ENCODE measurements at places on chromosomes 16 and 17.

DNA sequence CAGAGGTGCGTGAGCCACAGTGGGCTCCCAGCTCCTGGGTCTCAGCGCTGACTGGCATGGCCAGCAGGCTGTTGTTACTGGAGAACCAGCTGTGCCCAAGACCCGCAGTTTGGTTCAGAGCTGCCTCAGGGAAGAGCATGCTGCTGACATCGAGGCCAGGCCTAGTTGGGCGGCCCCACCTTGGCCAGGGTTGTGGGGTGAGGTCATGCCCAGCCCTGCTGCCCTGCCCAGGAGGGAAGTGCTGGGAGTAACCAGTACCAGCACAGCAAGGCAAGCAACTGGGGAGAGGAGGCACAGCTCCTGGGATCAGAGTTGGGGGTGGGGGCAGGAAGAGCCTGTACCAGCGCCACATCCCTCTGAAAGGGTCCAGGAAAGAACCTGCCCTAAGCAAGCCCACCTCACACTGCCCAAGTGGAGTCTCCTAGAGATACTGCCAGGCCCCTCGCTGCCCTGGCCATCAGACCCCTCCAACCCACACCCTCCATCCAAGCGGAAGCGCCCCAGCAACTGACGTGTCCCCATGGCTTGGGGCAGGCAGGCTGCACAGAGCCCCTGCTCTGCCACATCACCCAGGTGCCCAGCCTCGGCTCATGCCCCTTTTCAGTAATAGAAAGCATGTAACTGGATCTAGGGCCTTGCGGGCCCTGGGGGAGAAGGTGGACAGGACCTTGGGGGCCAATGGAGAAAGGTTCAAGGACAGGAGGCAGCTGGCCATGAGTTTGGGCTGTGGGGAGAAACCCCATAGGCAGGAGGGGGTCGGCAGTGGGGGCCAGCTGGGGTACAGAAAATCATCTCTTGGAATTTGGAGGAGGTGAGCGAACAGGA lies 990 bp downstream of the DOK4 start:
- DNase-seq = no peak

DNA sequence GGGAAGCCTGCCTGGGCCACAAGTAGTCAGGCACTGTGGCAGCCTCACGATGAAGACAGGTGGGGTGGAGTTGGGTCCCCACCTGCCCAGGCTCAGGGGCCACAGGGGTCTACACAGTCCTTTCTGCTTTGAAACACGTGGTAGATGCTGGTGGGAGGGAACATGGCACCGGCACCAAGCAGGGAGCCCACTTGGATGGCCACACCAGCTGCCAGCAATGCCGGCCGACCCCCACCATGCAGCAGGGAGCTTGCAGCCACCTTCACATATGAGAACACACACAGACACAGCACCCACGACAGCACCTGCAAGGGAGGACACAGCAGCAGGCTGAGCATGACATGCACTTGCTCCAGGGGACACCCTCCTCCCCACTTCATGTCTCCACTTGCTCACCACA lies 2.4 kb downstream of the SLC52A1 start:
- no peak for DNase-seq

GRCh38 chr16:27749946-27750345 lies 200.0 kb downstream of the KATNIP start:
- no peak for DNase-seq

DNA sequence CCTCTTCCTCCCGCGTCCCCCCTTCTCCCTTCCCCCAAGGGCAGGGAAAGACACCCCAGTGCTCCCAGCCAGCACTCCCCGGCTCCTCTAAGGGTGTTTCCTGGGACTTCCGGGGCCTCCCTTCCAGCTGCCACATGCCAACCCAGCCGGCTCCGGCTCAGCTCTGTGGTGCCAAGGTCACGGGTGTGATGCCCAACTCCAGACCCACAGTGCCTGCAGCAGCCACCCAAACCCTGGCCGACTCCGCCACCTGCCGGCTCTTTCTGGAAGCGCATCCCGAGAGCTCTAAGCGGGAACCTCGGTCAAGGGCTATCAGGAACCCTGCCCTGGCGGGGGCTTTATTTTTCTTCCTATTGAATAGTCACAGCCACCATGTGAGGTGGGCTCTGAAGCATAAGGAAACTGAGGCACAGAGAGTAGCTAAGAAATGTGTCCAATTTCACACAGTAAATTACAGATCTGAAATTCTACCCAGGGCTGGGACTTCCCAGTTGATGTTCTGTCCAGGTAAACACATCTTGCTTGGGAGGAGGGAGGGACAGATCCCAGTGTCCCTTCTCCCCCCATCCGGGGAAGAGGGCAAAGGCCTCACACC lies 3.3 kb upstream of the PPP1R1B start:
- no peak for DNase-seq

DNA sequence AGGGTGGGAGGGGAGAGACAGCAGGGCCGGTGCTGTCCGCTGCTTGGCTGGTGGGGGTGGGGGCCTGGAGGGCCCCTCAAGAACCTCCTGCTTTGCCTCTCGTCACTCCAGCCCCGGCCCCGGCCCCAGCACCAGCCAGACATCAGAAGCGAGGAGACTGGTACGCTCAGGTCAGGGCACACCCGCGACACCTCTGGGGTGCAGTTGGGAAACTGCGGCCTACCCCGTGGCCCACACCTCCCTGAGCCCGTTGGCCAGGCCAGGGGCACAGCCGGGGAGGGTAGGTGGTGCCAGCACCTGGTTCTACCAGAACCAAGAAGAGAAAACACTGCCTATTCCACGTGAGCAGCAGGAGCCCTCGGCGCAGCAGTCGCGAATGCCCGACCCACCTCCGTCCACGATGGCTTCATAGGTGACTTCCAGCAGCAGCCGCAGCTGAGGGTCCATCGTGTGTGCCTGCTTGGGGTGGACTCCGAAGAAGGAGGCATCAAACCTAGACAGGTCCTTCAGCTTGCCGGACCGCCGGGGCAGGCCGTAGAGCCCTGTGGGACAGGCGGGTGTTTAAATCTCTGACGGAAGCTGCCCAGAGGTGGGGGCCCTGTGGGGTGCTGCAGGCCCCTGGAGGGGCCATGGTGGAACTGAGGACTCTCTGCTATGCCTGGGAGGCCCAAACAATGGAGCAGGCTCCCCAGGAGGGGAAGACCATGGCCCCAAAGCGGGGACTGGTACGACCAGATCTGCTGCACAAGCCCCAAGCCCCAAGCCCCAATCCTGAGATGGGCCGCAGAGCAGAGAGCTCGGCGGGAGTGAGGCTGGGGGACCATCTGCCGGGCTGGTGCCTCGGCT lies 2.9 kb downstream of the FASN start:
- no peak for DNase-seq

DNA sequence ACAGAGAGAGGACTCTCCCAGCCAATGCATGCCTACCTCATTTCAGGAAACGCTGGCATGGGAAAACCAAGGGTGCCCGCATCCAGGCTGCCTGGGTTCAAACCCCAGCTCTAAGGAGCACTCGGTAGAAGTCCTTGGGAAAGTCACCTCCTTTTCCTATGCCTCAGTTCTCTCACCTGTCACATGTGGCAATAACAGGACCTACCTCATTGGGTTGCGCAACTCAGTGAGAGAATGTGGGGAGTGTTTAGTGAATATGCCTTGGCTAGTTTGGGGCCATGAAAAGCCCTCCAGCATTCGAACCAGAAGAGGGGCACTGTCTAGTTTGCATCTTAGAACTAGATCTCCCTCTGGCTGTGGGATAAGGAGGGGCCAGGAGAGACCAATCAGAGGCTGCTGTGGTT lies 9.0 kb upstream of the NXPH3 start:
- no peak for DNase-seq

DNA sequence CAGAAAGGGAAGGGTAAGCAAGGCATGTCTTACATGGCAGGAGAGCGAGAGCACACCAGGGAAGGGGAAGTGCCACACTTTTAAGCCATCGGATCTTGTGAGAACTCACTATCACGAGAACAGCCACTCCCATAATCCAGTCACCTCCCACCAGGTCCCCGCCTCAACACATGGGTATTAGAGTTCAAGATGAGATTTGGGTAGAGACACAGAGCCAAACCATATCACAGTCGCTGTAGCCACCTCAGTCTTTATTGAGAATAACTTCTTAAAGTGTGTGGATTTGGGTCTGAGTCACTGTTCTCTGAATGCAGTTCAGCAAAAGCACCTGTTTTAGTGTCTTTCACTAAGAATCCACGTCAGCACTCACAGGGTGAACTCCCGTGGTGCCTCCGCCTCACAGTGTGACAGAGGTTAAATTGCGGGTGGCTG lies 195.2 kb upstream of the CHMP6 start:
- no peak for DNase-seq

- DNase-seq = no peak
Observed at GRCh38 chr16:54459509-54460262, 173.1 kb upstream of the IRX3 start.

DNA sequence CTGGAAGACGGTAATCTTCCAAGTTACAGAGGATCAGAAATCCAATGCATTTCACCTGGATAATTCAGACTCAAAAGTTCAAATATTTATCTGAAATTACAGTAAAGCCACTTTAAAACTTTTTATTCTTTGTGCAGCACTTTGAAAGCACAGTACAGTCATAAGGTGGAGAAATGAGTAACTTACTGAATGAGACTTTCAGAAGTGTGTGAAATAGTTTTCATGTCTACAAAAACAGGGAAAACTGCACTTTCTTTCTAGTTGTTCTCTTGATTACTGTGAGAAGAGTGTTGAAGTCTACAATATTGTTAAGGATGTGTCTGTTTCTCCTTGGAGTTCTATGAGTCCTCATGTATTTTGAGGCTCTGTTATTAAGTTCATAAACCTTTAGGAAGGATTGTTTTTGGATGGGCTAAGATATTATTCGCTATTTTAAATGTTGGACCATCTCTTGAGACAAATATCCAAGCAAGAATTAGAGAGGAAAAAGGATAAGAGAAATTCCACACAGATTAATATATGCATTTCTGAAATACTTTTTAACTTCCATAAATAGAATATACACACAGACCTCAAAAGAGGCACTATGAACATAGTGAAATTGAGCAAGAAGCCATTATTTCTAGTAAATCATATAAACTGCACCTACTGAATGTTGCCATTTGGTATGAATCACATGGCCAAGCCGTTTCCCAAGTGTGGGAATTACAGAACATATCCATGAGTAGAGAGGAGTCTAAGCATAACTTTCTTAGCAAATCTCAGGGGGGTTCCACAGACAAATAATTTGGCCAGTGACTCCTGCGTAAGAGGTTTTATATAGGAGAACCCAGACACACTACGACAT lies 83.6 kb upstream of the PLEKHM1 start:
- no peak for DNase-seq

DNA sequence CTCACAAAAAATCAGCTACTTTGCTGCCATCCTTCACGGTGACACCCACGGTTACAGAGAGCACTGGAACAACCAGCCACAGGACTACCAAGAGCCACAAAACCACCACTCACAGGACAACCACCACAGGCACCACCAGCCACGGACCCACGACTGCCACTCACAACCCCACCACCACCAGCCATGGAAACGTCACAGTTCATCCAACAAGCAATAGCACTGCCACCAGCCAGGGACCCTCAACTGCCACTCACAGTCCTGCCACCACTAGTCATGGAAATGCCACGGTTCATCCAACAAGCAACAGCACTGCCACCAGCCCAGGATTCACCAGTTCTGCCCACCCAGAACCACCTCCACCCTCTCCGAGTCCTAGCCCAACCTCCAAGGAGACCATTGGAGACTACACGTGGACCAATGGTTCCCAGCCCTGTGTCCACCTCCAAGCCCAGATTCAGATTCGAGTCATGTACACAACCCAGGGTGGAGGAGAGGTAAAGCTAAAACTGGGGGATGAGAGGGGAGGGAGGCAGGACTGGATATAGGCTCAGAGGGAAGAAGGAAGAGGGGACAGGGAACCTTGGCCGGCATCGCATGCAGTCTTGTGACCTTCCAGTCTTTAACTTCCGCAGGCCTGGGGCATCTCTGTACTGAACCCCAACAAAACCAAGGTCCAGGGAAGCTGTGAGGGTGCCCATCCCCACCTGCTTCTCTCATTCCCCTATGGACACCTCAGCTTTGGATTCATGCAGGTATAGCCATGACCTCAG lies 581 bp downstream of the CD68 start:
- DNase-seq = no peak

DNA sequence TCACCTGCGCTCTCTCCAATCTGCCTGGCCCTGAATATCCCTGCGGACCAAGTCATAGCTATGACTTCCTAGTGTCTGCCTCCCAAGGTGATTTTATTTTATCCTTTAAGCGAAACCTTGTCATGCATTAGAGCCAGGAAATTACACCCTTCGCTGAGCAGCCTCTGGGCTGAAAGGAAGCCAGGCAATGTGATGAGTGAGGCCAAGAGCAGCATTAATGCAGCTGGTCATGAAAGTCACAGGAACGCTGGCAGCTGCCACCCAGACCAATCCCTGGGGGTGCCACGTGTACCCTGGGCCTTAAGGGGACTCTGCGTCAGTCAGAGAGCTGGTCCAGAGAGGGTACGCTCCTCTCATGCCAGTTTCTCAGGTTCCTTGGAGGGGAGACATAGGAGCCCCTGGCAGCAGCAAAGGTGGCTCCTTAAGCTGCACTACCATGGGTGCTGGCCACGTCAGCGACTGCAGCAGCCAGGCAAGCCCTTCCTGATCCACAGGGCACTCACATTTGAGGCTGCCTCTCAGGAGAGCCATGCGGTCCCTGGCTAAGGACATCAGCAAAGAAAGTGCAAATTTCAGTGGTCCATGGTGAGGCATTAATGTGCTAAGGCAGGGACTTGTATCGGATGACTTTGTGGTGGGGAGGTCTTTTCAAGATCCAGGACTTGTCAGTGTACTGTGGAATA lies 42.7 kb upstream of the WSCD1 start:
- no peak for DNase-seq

DNA sequence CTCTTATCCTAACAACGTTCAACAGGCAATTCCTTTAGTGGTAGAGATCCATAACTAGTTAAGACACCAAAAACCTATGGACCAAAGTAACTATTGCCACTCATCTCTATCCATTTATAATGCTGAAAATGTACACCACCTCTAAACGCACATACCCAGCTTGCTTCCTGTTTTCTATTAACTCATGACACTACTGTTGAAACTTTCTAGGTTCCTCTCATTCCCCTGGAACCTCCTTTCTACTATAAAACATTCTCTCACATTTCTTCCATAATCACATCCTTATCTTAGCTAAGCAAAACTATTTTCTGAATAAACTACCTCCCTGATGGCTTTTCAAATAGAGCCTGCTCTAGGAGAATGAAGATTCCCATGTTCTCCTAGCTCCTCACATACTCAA lies 42.9 kb upstream of the KSR1 start:
- DNase-seq = no peak

DNA sequence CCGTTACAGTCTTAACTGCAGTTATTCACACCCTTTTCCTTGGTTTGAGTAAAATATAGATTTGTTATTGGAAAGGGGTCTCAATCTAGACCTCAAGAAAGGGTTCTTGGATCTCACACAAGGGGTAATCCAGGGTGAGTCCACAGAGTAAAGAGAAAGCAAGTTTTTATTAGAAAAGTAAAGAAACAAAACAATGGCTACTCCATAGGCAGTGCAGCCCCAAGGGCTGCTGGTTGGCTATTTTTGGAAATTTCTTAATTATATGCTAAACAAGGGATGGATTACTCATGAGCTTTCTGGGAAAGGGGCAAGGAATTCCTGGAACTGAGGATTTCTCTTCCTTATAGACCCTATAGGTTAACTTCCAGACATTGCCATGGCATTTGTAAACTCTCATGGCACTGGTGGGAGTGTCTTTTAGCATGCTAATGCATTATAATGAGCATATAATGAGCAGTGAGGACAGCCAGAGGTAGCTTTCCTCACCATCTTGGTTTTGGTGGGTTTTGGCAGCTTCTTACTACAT lies 24.5 kb upstream of the MILR1 start:
- DNase-seq = no peak

All from epithelial cell of proximal tubule (primary cell).